H7 (cell line): ENCODE measurements at places on chromosomes 11 and 22.

DNA sequence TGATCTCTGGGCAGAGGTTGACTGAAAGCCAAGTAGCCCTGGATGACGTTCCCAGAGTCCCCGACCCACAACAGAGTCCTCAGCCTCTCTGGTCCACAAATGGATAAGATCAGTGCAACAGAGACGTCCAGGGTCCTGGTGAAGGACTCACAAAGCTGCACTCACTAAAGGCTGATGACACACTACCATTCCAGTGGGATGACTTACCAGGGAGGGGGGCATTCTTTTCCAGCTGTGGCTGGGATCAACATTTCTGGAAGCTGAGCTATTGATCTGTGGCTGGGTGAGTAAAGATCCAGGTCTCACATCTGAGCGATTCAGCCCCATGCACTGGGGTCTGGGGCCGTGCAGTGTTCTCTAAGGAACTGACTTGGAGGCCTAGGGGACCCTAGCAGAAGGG is 296.2 kb downstream of the NTM start:
- DNase-seq, result no peak

DNA sequence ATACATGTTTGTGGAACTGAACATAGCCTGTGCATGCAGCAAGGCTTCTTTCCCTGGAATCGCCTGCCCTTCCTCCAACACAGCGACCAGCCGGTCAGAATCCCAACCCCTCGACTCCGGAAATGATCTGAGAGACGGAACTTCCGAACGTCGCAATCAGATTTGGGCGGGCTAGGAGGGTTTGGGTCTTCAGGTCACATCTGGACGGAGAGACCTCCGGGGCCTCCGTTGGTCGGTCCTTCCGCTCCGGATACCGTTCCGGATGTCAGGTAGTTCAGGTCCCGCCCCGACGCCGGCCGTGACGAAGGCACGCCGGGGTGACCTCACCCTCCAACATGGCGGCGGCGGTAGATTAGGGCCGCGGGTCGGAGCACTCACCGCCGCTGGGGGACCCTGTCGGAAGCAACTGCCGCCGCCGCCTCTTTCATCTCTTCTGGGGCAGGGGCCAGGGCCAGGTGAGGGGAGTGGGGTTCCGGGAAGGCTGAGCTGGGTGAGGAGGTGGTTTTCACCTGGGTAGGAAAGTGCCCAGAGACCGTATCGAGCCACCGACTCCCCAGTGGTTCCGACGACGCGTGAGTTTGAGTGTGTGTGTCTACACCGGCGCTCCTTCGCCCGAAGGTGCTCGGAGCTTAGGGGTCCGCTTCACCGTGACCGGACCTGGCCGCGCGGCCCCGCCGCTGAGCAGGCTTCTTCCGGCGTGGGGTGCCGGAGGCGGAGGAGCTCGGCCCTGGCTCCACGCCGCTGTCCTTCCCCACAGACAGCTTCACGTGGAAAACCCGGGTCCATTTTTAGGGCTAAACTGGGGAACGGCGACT is at the start of gene BCL2L13:
Gene BCL2L13 (plus strand): TSS at position 326 of the 815 bp plus-strand sequence. CDS start 16,955 bp downstream, outside the sequence.
- DNase-seq, result peak; percentile 95

- DNase-seq, result no peak
Measured at GRCh38 chr11:26326793-26327400, 5.0 kb upstream of the ANO3 start.

DNA sequence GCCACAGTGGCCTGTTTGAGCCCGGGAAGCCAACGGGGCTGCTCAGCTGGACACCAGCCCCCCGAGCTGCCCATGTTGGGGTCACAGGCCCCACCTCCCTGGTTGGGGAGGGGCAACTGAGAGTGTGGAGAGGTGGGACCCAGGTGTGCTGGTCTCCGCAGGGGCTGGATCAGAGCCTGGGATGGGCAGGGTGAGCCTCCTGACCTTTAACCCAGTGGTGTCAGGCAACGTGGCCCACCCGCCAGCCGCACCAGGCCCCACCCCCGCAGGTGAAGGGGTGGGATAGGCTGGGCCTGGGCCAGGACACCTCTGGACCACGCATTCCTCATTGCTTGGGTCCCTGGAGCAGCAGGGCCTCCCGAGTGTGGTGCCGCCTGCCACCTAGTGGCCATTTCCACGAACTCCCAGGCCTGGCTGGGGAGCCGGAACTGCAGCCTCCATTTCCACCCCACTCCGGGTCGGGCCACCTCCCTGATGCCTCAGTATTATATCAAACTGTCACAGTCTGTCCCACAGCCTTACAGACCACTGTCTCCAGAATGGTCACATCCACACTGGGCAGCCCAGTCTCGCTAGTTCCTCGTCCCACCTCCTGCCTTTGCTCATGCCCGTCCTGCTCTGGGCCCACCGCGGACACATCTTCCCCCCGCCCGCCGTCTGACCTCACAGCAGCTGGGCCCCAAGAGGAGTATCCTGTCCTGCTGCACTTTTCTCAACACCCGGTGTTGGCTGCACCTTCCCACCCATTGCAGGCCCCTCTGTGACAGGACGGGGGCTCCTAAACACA is 13.3 kb upstream of the PPP6R3 start:
- peak; percentile 97 for DNase-seq

DNA sequence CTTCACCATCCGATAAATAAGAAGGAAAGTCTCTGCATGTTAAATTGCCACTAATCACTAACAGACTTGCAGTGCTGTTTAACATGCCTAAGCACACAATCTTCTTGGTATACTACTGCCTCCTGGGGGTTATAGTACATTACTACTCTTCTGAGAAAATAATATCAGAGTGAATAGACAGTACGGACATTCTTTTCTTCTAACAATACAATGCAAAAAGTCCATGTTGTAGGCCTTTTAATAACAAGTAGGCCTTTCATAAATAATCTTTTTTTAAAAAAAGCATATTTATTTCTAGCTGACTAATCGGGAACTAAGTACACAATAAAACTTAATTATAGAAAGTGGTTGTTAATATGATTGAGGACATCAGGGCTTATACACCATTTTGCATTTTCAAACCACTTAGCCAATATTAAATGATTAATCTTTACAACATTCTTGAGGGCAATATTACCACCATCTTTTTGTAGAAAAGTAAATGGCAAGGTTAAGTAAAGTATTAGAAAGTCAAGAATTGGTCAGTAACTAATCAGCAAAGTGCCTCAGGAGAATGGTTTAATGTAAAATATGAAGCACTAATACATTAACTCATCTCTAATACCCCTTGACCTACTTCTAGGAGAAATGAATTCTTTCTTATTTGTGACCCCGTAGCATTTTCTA is 84.7 kb downstream of the TTC28 start:
- DNase-seq, result peak; percentile 46

- no peak for DNase-seq
Measured at GRCh38 chr22:30283342-30283741, 6.0 kb downstream of the CASTOR1 start.

GRCh38 chr11:83715927-83716535 is 429.9 kb upstream of the CCDC90B start:
- DNase-seq, result no peak

- no peak for DNase-seq
Measured at GRCh38 chr22:31250740-31251600, 38.9 kb downstream of the LIMK2 start.

DNA sequence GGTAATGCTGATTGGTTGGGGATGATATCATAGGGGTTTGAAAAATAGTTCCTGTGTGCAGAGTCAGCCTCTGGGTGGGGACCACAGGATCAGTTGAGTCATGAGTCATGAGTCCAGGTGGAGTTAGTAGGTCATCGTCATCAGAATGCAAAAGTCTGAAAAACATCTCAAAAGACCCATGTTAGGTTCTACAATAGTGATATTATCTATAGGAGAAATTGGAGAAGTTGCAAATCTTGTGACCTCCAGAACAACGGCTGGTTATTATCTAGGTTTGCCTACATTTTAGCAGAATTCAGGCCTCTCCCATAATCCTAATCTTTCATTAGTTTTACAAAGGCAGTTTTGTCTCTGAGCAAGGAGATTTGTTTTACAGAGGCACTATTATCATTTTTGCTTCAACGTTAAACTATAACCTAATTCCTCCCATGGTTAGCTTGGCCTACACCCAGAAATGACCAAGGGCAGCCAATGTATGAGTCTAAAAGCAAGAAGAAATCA is 38.9 kb downstream of the MS4A2 start:
- no peak for DNase-seq

DNA sequence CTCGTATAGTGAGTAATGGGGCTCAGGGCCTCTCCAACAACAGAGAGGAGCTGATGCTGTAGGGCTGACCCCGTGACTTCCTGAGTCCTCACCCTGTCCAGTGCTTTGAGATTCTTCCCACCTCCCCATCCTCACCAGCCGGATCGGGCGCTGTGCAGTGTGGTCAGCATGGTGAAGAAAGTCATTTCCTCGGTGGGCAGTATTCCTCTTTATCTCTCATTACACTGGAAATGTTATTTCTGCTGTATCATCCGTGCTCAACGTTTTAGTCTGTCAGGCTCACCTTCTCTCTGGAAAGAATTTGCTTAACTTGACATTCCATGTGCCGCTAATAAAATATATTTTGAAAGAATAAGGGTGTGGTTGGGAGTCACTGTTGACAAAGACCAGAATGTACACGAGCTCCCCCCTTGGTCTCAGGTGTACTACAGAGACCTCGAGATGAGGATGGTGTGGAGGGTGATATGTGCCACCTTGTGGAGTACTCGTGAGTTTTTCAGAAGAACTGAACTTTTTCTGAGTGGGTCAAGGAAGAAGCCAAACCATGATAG is 25.7 kb upstream of the SCGB1A1 start:
- no peak for DNase-seq

DNA sequence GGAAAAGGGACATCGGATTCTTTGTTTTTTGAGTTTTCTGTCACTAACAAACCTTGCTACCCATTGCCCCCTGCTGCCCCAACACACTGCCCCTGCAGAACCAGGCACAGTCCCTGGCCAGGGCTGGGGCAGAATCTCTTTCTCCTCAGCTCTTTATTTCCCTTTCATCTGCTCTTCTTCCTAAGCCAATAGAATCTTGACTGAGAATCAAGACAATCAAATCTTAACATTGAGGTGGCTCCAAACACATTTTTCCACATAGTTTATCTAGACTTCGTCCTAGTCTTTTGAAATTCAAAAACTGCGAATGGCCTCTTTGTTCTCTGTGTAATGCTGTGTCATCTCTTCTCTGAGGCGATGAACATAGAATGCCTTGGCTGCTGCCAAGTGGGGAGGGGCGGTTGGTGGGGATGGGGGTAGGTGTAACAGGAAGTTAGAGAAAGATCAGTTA is 16.1 kb upstream of the NTM start:
- peak; percentile 37 for DNase-seq

DNA sequence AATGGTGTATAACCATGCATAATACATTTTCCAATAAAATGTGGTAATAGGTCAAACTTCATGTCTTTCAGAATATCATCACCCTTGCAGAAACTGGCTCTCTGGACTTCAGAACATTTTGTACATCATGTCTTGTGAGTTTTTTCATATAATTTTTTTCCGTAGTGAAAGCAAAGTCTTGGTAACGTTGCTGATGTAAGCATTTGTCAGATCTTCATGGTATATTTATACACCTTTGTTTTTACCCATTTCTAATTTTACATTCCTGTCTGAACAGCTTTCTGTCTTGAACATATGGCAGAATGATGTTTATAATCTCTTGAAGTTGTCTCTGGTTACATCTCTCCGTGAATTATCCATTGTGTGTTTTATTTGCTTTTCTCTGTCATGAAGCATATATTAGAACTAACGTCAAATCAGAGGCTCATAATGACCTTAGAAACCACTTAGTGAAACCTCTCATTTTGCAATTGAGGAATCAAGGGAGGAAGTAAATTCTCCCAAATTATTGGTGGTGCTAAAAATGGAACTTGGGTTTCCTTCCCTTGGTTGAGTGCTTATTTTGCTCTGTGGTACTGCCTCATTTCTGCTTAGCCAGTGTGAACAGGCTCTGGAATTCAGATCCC is 37.4 kb downstream of the CSRP3 start:
- DNase-seq, result no peak

DNA sequence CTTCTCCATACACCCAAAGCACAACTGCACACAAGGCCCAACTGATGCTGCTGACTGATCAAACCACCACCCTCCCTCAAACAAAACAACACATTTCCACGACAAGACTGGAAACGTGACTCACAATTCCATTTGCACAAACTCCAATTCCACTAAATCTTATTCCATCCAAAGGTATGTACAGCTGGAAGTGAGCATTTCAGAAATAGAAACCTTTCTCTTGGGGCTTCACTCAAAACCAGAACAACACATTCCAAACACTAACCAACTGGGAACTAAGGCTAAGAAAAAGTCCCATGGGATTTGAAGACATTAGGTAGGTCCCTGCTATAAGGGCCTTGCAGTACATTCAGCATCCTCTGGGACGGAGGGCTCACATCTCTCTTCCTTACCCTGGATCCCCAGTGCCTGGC is 19.6 kb downstream of the MORC2 start:
- DNase-seq, result no peak

- DNase-seq, result peak; percentile 86
Measured at GRCh38 chr11:92224407-92225124, at the start of gene FAT3. FAT3 (plus strand) TSS chr11:92224818; CDS start chr11:92352113, 127,295 bp downstream.

GRCh38 chr11:123690485-123690884 is 36.1 kb upstream of the SCN3B start:
- DNase-seq, result no peak

DNA sequence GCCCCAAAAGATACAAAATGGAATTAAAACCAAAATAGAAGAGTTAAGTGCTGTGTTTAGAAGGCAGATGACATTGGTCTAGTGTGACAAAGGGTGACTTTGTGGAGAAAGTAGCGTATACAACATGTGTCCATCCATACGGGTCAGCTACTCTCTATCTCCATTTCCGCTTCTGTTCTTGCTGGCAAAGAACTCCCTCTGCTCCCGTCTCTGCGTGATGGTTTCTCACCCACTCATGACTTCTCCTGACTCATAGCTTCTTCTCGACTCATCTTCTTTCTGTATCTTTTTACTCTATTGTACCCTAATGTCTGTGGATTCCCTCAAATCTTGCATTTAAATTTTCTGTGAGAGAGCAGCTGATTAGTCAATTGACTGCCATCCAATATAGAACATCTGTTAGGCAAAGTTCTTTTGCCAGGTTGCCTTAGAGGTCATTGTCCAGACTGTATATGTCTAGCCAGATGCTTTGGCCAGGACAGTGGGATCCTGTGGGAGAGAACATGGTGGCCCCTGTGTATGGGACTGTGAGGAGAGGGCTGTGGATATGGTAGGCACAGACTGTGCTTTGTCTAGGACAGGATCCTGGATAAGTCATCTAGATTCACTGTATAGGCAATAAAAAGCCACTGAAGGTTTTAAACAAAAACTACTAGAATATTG is 28.4 kb downstream of the MMP13 start:
- DNase-seq, result no peak
